ENCODE measurements at places on chromosomes 7 and 10.

DNA sequence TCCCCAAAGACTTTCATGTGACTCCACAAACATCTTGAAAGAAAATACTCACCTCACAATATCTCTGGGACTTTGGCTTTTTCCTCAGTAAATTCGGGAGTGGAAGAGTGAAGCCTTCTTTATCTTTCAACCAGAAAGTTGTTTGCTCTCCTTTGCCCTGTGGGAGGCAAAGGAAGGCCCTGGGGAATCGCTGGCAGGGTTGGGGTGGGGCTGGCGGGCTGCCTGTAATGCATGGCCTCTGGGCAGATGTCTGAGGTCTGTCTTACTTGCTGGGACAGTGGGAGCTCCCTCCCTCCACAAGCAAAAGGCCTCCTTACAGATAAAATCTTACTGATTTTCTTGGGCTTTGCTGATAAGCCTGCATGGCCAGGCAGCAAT lies 24.9 kb downstream of the TECTB start:
- no peak for DNase-seq

- no peak for DNase-seq
Measured at GRCh38 chr10:46288601-46289206, 1.9 kb downstream of the ANTXRL start.

DNA sequence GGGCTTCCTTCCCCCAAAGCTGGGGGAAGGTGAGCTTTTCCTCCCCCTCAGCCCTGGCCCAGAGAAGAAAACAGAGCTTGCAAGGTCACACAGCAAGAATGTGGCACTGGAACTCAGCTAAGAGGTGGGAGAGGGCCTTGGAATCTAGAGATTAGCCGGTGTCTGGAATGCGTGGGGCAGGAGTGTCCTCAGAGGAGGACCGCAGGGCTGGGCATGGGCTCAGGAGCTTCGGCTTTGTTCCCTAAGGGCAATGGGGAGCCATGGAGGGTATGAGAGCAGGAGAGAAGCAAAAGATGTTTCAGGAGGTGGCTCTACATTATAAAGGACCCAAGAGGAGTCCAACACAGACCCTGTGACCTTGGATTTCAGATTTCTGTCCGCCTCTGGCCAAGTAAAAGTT lies 127.2 kb upstream of the TNRC18 start:
- no peak for DNase-seq

DNA sequence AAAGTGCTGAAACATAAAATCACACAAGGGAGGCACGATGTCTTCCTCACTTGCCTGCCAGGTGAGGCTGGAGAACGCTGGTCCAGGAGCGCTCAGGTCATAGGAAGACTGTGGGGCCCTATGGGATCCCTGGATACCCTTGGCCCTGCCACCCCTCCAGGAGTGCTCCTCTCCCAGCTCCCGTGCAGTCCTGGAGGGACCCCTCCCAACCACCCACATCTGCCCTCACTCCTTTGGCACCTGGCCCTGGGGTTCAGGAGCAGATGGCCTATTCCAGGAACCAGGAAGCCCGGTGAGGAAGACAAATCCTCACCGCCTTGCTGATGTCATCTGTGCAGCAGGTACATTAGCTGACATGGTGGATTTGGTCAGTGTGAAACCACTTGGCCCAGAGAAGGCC lies 3.7 kb upstream of the CXCL12 start:
- no peak for DNase-seq

DNA sequence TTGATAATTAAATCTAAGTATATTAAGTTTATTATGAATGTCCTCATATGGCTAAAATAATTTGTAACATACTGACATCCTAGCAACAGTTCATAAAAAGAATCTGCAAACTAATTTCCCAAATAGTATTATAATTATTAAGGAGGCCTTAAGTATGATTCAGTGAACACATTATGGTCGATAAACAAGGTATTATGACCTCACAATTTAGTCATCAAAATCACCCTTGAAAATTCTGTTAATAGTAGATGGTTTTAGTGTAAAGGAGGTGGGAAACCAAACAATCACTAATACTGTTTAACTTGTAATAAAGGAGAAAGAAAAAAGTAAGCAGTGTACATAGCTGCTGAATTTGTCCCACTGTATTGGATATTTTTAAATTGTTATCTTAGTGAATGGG lies 2.1 kb downstream of the ETV1 start:
- DNase-seq, result no peak

DNA sequence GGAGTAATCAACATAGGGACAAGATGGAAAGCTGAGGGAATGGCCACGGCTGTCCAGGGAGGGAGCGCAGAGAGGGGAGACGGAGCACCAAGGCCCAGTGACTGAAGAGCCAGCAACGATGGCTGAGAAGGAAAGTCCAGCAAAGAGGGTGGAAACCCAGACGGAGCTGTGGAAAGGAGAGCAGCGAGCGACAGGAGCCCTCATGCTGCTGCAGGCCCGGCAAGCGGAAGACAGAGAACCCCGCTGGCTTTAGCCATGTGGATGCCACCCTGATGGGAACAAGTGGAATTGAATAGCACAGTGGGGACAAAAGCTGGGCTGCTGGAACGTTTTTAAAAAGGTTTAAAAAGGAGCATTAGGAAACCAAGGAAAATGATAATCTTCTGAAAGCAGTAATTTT lies 82.9 kb upstream of the DDC start:
- no peak for DNase-seq

GRCh38 chr10:108817584-108817983 lies 1105.7 kb downstream of the XPNPEP1 start:
- no peak for DNase-seq

GRCh38 chr7:121019018-121019417 lies 30.5 kb downstream of the CPED1 start:
- peak; percentile 8 for DNase-seq

- no peak for DNase-seq
Measured at GRCh38 chr7:152399344-152399743, 36.5 kb downstream of the KMT2C start.

- no peak for DNase-seq
Measured at GRCh38 chr7:140176122-140176701, 571 bp downstream of the KDM7A start.

DNA sequence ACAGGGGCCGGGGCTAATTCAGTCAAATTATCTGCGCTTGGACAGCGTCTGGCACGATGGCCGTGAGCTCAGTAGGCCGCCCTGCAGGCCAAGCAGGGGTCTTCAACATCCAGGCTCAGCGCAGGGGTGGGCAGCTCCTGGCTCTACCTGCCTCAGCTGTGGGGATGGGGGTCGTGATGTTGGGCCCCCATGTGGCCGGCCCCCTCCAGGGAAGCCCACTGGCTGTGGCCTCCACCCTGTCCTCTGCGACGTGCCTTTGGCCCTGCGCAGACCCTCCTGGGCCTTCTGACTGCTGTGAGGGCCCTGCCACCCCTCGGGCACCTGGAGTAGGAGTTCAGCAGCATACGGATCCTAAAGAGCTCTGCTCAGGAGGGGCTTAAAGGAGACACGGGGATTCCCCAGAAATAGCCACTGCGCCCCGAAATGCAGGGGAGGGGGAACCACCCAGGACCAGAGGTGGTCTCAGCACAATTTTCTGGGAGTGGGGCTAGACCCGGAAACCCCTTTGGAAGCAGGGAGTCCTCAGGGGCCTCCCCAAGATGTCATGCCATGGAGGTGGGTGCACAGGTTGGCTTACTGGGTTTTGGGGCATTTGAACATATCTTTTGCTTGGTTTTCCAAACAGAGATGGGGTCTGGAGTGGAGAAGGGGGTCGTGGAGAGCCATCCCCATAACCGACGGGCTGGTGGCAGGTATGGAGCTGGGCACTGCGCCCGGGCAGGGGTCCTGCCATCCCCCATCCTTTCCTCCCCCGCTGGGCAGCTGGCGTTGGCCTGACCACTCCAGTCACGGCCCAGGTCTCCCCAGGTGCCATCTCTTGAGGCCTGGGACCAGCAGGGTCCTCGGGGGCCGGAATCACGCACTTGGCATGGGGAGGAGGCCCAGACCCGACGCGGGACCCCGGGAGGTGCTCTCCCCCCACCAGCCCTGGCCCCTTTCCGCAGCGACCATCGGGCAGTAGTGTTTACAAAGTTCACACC lies 4.0 kb upstream of the ADAP1 start:
- DNase-seq, result no peak

DNA sequence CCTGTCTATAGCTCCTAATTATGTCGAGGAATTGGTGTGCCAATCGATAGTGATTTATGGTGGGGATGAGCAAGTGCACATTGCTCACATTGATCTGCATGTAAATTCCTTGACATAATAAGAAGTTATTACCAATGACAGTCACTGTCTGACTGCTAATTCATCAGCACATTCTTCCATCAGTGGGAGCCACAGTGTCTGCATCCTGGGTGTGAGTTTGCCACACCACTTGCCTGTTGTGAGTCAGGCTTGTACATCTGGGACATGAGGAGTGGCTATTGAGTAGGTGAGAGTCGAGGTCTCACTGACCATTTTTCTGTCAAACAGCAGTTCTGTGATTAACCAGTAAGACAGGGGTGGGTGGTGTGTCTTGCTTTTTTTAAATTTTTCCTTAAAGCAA lies 263.4 kb downstream of the LRMDA start:
- DNase-seq, result no peak

DNA sequence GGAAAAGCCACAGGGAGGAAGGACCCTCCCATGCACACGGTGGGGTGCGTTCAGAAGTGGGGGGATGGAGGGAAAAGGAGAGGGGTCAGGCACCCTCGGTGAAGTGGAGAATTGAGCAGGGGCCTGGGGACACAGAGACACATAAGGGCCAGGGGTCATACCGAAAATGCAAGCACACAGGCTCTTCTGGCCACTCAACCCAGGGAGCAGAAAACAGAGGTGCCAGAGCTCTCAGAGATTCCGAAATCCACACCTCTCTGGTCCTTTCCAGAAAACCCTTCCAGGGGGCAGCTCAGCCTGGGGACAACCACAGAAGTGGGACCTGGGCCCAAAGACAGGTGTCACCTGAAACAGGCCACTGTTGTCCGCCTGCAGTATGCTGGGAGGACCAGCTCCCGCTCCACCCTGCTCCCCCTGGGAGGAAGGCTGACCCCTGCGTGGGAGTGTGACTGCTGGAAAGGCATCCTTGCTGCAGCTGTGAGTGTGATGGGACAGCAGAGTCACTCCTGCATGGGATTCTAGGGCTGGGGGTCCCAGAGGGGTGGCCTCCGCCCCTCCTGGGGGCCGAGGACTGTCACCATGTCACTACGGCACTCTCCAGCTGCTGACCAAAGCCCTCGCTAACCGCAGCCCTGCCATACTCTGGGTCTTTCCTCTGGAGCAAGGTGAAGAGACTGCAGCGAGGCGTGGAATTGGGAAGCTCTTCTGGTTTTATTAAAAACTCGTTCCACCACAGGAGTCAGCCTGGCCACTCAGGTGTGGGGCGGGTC lies 63.1 kb downstream of the TMEM209 start:
- no peak for DNase-seq

Data from CD4-positive, alpha-beta T cell (primary cell).